ENCODE measurements at places on chromosomes 5 and 9. TPM values are rescaled to one million over a fixed set of nuclear protein-coding genes. Genes with fewer than 3 reads are reported as not detected.

- DNase-seq, result no peak
These were observed 209.0 kb upstream of the FBXL7 start for GRCh38 chr5:15290953-15291352.

DNA sequence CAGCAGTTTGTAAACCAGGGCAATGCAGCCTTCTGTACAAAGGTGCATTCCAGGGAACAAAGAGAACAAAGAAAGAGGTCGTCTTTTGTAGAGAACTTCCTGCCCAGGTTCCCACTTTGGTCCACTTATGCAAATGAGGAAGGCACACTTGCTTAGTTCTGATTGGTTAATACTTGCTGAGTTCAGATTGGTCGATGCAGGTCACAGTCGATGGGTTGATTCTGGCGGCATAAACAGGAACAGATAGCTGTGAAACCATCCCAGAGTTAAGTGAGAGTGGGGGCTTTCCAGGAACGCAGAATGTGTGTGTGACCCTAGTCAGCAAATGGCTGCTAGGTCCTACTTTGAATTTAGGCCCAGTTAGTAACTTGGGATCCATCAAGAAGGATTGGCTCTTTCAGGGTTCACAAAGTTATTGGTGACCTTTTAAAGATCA is 1.8 kb upstream of the ADAMTS13 start:
- no peak for DNase-seq

DNA sequence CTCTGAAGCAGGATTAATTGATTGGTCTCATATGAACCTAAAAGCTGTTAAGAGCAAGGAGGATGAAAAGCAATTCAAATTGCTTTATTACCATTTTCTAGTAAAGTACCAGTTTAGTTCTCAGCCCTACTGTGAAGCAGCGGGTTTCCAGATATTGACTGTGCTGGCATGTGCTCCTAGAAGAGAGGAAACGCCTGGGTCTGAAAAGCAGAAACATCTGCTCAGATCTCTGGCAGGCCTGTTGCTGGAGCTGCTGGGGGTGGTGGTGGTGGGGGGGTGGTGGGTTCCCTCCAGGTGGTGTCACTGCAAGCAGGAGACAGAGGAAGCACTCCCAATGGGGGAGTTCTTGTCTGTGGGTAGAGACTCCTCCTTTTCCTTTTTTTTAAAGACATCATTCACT is 105.5 kb upstream of the ZNF462 start:
- DNase-seq, result no peak

The RARS1 gene
- 93.4 TPM for total RNA-seq

The EMB gene
- 7.9 TPM for total RNA-seq

- no peak for DNase-seq
These were observed 224.9 kb downstream of the SNX18 start for GRCh38 chr5:54742417-54742891.

DNA sequence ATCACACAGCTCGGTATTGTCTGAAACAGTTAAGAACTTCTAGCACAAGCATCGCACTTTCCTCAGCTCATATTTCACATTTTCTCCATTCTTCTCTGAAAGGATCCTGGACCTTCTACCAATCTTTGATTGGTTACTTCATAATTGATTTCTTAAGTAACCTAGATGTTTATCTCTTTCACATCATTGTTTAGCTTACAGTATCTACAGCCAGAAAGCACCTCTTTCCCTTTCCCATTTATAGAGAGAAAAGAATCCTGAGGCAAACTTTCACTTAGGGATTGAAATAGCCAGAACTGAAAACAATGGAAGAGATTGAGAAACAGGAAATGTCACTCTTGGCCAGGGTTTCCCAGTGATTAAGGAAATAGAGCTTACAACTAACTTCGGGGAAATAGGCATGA is 2.5 kb downstream of the IL33 start:
- no peak for DNase-seq

GRCh38 chr9:103713631-103714030 is 380.5 kb upstream of the SMC2 start:
- DNase-seq, result no peak

The ZDHHC11B gene
- total RNA-seq, result 7.3 TPM

DNA sequence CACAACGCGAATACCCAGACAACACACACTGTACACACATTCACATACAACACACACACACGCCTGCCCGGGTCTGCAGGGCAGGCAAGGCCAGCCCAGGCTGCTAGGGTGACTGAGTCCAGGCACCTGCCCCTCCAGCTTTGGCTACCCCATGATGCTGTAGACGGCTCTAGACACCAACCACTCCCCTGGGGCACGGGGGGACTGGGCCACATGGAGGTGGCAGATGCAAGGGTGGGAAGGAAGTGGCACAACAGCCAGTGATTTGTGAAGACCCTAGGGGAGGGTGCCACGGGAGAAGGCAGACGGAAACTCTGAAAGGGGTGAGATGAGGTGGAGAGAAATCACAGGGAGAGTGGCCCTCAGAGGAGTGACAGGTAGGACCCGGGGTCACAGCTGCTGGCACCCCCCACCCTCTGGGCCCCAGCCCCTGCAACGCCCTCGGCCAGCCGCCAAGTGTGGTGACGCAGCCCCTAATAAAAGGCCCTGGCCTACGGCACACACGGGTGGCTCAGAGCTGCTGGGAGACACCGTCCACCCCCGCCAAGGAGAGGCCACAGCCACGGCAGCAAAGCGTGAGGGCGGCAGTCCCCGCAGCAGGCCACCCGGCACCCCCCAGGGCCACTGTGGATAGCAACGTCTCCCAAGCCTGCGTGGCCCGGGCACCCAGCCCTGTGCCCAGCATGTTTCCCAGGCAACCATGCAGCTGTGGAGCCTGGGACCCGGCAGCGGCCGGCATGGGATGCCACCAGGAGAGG is 6.6 kb upstream of the CCDC187 start:
- DNase-seq, result no peak

DNA sequence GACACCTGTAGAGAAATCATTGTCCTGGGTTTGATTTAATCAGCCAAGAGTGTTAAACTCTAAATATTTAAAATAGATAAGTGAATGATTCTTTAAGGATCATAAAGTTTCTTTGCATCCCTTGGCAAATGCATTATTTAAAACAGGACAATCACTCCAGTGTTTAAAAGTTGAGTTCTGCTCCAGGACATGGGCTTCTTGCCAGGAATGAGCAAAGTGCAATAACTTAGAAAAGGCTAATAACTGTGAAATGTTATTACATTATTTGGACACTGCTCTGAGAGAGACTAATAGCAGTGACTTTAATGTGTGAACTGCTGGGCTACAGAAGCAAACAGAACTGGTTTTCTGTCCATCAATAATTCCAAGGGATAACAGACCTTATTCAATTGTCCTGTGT is 283.3 kb downstream of the GABRB2 start:
- no peak for DNase-seq

DNA sequence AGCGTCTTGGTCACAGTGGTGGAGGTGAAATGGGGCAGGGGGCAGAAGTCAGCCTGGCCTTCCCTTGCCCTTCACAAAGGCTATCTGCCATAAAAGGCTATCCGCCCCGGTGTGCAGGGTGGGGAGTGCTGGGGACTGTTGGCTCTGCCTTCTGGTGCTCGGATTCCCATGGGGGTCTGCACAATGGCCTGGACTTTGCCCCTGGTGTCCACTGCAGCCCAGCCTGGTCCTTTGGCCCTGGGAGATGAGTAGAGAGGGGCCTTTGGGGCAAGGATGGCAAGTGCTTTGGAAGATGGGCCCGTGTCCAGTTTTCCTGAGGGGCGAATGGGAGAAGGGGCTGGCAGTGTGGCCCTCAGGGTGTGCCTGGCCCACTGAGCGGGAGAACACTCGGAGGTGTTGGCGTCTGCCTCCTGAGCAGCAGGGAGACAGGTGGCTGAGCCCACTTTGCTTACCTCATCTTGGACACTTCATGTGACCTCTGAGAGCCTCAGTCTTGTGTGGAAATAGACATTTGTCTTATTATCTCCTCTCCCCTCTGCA is 69.9 kb downstream of the HSPA4 start:
- no peak for DNase-seq

DNA sequence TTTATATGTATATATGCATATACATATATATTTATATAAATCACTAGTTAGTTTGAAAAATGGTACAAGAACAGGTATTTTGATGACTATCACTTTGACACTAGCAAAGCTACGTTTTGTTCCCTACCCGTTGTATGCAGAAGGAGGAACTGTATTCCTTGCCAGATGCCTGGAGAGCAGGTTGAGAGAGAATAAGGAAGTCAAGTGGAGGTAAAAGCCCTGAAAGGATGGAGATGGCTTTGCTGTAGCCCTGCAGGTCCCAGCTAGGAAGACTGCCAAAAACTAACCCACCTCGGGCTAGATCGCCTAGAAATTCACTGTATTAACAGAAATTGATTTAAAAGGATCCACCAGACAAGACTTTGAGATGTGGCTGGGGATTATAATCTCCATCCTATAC is 229.3 kb downstream of the RFX3 start:
- peak; percentile 23 for DNase-seq

DNA sequence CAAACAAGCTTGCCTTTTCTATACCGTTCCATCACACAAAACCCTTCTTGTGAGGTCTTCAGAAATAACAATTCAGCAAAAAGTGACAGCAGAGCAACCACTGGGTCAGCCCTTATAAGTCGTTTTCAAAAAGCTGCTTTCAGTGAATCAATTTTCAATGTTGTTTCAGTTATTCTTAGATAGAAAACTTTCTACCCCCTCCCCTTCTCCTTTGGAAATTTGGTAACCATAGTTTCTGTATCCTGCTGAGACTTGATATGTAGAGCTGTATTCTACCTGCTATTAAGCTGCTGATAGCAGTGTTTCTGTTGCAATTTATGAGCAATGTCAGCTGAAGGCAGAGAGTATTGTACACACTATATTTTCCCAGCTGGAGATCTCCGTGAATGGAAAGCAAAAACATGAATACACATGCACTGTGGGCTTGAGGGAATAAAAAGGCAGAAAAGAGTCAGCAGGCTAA is 75.7 kb downstream of the ZNF608 start:
- no peak for DNase-seq

GRCh38 chr5:147084702-147085101 is 150.1 kb upstream of the STK32A start:
- no peak for DNase-seq

GRCh38 chr9:36424289-36425055 is 24.4 kb upstream of the RNF38 start:
- no peak for DNase-seq

- peak; percentile 72 for DNase-seq
These were observed 25.0 kb upstream of the SPTLC1 start for GRCh38 chr9:92140074-92140753.

DNA sequence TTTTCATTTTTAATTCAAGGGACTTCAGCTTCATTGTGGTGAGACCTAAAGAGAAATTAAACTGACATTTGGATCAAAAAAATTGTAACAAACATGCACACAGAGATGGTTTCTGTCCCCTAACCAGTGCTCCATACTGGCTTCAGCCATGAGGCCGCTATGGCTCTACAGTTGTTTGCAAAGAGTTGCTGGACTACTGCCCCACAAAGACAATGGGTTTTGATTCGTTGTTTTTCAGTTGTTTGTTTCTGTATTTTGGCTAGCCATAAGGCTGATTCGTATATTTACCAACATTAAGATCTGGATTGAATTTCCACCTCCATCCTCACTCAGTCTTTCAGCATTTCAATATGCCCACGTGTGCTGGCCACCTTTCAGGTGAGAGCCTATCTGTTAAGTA is 163.7 kb upstream of the KIF2A start:
- no peak for DNase-seq

The FREM1 gene
- total RNA-seq, result 37.3 TPM

GRCh38 chr5:7321724-7322123 is 74.2 kb upstream of the ADCY2 start:
- DNase-seq, result no peak

- DNase-seq, result peak; percentile 23
These were observed 20.1 kb upstream of the TCERG1 start for GRCh38 chr5:146426853-146427618.

DNA sequence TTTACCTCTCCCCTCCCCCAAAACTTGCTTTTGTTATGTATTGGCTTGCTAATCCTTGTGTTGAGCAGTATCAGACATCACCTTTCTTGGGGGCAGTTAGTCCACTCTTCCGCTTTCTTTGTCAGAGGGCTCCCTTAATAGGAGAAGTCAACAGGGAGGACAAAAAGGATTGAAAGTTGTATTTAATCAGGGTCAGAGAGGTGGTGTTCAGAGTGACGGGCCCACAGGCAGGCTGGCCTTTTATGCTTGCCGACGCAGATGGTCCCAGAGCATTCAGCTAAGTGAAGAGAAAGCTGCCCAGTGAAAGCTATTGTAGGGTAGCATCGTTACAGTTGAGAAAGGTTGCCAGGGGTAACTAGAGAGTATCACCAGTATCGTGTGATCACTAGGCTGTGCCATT is 131.1 kb downstream of the ZCCHC7 start:
- no peak for DNase-seq

GRCh38 chr5:76490960-76491359 is 87.9 kb downstream of the IQGAP2 start:
- DNase-seq, result no peak

The PDCD1LG2 gene
- total RNA-seq, result 0.09 TPM

GRCh38 chr9:113910036-113910639 is 34.0 kb downstream of the ZNF618 start:
- no peak for DNase-seq

The PDZD2 gene
- 28.5 TPM for total RNA-seq

DNA sequence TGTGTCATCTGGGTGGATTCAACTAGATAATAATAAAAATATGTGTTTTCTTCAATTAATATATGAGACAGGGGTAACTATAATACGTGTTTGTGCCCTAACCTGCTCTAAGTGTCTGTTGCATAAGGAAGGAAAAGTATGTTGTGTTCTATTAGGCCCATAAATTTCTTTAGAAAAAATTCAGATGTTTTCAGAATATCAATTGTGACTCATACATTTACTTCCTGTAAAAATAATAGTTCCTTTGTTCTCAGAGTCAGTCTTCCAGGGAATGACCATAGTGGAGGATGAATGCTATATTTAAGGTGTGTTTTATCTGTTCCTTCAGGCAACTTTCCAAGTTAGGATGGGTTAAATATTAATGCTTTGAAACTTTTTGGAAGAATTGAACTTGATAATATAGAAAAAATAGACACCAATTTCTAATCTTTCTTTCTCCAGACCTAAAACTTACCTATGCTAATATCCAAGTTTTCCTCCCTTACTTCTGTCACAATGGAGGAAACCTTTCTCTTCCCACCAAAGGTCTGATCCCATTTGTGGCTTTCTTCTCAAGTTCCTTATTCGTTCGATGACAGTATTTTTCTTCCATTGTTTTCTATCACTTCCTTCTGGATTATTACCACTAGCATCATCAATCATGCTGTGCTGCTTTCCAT is 49.9 kb downstream of the ISL1 start:
- no peak for DNase-seq

DNA sequence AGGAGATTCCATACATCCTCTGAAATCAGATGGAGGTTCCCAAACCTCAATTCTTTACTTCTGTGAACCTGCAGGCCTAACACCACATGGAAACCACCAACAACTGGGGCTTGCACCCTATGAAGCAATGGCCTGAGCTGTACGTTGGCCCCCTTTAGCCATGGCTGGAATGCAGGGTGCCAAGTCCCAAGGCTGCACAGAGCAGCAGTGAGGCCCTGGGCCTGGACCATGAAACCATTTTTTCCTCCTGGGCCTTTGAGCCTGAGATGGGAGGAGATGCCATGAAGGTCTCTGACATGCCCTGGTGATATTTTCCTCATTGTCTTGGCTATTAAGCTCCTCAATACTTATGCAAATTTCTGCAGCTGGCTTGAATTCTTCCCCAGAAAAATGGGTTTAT is 983.8 kb downstream of the CDH9 start:
- no peak for DNase-seq

GRCh38 chr5:137696481-137696880 is 39.4 kb downstream of the KLHL3 start:
- DNase-seq, result no peak
